IMR-90 (cell line): ENCODE measurements at places on chromosomes 7 and 10. TPM values are rescaled to one million over a fixed set of nuclear protein-coding genes. Genes with fewer than 3 reads are reported as not detected.

Gene CD36
- total RNA-seq, result 0.54 and 0.56 TPM in 2 replicates

Gene TPST1
- total RNA-seq, result 49.7 and 58.6 TPM in 2 replicates

Gene ALOX5
- not detected in 2 replicates for total RNA-seq

Gene DGKI
- total RNA-seq, result 15.3 and 15.8 TPM in 2 replicates

Gene BEND7
- total RNA-seq, result 2.3 and 3.1 TPM in 2 replicates

Gene ZNF282
- total RNA-seq, result 6.7 and 7.2 TPM in 2 replicates

Gene TAS2R4
- 0.18 and 0.28 TPM in 2 replicates for total RNA-seq

Gene SMIM30
- total RNA-seq, result 47.7 and 51.7 TPM in 2 replicates

Gene POLL
- 6.1 and 6.3 TPM in 2 replicates for total RNA-seq

Gene CRPPA
- total RNA-seq, result 1.3 and 2.5 TPM in 2 replicates

Gene AGBL3
- total RNA-seq, result 0.18 and 0.28 TPM in 2 replicates

DNA sequence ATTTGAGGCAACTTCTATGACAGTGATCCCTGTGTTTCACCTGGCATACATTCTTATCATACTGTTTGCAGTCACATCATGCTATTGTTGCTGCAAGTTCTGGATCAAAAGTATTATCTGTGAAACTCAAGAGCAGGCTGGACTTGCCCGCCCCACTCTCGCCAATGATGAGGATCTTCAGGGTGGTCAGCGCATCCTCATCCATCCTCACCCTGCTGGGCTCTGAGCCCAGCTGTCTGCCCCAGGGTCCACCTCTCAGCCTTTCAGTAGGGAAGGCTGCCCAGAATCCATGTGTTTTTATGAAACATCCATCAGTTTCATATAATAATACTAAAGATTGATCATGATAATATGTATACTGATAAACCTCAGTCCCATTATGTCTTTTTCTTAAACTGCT lies 55.4 kb upstream of the KIF5B start:
- H3K27ac ChIP-seq, result no peak overlapping the region
- DNase-seq, result no peak
- no peak overlapping the region for H3K4me3 ChIP-seq
- no peaks in the 10 kb centered on the region for H3K36me3 ChIP-seq
- peaks cover 5% of the 10 kb centered on the region for H3K4me1 ChIP-seq

DNA sequence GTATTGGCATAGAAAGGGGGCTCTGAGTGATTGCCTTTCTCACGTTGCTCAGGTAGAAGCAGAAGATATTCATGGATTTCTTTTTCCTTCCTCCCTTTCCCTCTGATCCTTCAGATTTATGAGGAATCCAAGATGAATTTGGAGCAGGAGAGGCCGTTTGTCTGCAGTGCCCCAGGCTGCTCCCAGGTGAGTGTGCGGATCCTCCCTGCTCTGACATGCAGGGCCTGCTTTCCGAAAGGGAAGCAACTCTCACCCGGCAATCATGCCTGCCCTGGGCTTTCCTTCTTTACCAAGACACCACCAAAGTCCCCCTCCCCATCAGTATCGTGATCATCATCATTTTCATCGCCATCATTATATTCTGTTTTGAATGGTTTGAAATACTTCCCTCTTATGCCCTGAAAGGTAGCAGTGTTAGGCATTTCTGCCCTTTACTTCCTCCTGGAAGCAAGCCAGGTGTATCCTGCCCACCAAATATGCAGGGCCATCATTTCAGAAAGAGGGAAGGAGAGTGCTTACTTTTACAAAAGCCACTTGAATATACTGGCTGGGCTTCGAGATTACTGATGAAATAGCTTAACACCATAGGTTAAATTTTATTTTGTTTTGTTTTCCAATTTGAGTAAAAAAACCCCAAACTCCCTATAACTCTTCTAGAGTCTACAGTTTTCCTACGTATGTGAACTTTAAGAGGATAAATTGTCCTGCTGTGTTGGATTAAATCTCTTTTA lies 75.9 kb downstream of the CREB5 start:
- H3K27ac ChIP-seq, result no peak overlapping the region
- peaks cover 1% of the 10 kb centered on the region; the same call in 1 of the 2 replicates for H3K4me1 ChIP-seq
- H3K4me3 ChIP-seq, result no peak overlapping the region
- no peaks in the 10 kb centered on the region for H3K36me3 ChIP-seq
- H3K27me3 ChIP-seq, result no peaks in the 10 kb centered on the region

DNA sequence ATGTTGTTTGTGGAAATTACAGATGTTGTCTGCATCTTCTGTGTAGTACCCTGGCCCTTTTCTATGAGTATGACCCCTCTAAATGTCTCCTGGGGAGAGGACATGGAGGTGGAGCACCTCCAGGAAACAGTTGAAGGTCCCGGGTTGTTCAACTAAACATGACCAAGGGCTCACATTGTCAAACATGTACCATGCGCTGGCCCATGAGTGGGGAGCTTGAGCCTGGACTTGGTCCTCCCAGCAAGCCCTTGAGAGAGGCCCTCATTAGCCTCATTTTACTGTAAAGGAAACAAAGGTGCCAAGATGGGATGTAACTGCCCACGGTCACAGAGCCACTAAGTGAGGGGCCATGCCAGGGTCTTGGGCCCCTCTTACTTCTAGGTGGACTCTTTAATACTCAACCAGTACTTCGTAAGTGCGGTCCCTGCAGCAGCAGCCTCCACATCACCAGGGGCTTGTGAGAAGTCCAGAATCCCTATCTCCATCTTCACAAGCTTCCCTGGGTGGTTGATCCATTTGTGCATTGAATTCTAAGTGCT lies 31.2 kb downstream of the C10orf71 start:
- H3K27ac ChIP-seq, result no peak overlapping the region
- H3K4me3 ChIP-seq, result no peak overlapping the region
- no peaks in the 10 kb centered on the region for H3K36me3 ChIP-seq
- no peaks in the 10 kb centered on the region for H3K4me1 ChIP-seq
- peaks cover 10% of the 10 kb centered on the region for H3K27me3 ChIP-seq
- no peak for DNase-seq

GRCh38 chr10:101566333-101567164 lies 21.5 kb downstream of the POLL start:
- H3K27ac ChIP-seq, result no peak overlapping the region
- H3K36me3 ChIP-seq, result no peaks in the 10 kb centered on the region
- DNase-seq, result peak; percentile 20
- peaks cover 46% of the 10 kb centered on the region for H3K27me3 ChIP-seq

GRCh38 chr7:521221-522070 lies 1.8 kb upstream of the PDGFA start:
- H3K27me3 ChIP-seq, result peaks cover 40% of the 10 kb centered on the region
- no peaks in the 10 kb centered on the region for H3K36me3 ChIP-seq
- H3K4me3 ChIP-seq, result no peak overlapping the region

GRCh38 chr7:121587435-121587834 lies 191.3 kb upstream of the FAM3C start:
- no peaks in the 10 kb centered on the region for H3K36me3 ChIP-seq
- H3K4me1 ChIP-seq, result no peaks in the 10 kb centered on the region
- no peak overlapping the region for H3K27ac ChIP-seq
- DNase-seq, result no peak
- H3K4me3 ChIP-seq, result no peak overlapping the region

DNA sequence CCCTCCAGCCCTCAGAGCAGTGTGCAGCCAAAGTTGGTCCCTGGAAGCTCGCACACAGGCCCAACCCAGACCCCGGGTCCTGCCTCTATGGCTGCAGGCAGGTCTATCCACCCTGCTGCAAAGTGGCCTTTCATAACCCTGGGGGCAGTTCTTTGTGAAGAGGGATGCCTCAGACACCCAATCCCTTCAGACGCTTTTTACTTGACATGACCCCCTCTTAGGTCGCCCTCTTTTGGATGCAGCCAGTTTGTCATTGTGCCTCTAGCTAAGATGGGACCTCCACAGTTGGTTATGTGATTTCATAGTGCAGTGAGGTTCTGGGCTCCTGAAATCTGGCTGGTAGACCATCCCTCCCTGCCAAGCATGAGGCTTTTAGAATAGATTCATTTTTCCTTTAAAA lies 27.3 kb downstream of the SMKR1 start:
- no peaks in the 10 kb centered on the region for H3K4me1 ChIP-seq
- no peaks in the 10 kb centered on the region for H3K36me3 ChIP-seq
- DNase-seq, result no peak

- H3K27ac ChIP-seq, result no peak overlapping the region
- H3K36me3 ChIP-seq, result peaks cover 37% of the 10 kb centered on the region
- DNase-seq, result no peak
- no peak overlapping the region for H3K4me3 ChIP-seq
These were observed 163.6 kb downstream of the GALNT11 start for GRCh38 chr7:152189061-152189460.

- DNase-seq, result peak; percentile 69
- no peak overlapping the region for H3K4me3 ChIP-seq
- H3K4me1 ChIP-seq, result peaks cover 8% of the 10 kb centered on the region
- H3K27me3 ChIP-seq, result no peaks in the 10 kb centered on the region
- H3K27ac ChIP-seq, result no peak overlapping the region
These were observed 13.6 kb upstream of the BPGM start for GRCh38 chr7:134632937-134633540.

- peak; percentile 11 for DNase-seq
- no peak overlapping the region for H3K4me3 ChIP-seq
- H3K4me1 ChIP-seq, result no peaks in the 10 kb centered on the region
- H3K27ac ChIP-seq, result no peak overlapping the region
- H3K36me3 ChIP-seq, result no peaks in the 10 kb centered on the region
These were observed 141.2 kb upstream of the KIF5B start for GRCh38 chr10:32197423-32197822.

DNA sequence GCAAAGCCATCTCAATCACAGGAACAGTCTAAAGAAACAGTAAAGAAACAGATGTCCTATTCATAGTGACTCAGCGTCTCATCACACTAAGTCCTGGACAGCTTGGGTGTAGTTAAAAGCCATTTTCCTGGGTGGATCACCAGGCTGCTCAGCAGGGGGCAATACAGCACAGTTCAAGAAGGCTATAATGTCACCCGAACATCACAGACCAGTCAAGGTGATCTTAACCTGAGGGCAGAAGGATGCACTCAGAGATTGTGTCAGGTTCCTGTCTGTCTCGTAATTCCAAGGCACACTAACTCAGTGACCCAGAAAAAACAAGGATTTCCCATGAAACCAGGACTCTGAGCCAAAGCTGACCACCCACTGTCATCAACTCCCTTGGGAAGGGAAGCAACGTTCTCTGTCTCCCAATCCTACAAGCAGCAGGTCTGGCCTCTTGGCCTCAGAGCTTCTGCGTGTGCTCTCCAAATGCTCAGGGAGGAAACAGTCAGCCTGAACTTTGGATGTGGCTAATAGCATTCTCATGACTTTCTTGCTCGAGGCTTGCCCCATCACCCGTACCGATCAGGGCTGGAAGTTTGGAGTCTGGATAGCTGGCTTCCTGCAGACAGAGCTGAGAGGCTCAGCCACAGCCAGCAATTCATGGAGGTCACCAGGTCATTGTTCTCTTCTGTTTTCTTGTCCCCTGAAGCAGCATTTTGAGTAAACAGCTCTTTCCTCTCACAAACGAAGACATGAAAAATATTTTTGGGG lies 90.4 kb upstream of the FAM171A1 start:
- DNase-seq, result peak; percentile 27
- H3K27me3 ChIP-seq, result peaks cover 4% of the 10 kb centered on the region
- H3K27ac ChIP-seq, result no peak overlapping the region
- no peak overlapping the region for H3K4me3 ChIP-seq

- no peak overlapping the region for H3K4me3 ChIP-seq
- no peak for DNase-seq
- peaks cover 15% of the 10 kb centered on the region for H3K36me3 ChIP-seq
These were observed 47.7 kb downstream of the EGFR start for GRCh38 chr7:55066524-55066923.

- DNase-seq, result peak; percentile 24
- no peaks in the 10 kb centered on the region for H3K27me3 ChIP-seq
- peaks cover 35% of the 10 kb centered on the region for H3K4me1 ChIP-seq
- no peaks in the 10 kb centered on the region for H3K36me3 ChIP-seq
- H3K4me3 ChIP-seq, result no peak overlapping the region
These were observed 44.2 kb downstream of the BPGM start for GRCh38 chr7:134690614-134691504.

GRCh38 chr10:100100651-100101184 lies 19.0 kb upstream of the CPN1 start:
- no peaks in the 10 kb centered on the region; the same call in none of the 2 replicates for H3K27me3 ChIP-seq
- DNase-seq, result peak; percentile 42
- H3K4me1 ChIP-seq, result no peaks in the 10 kb centered on the region
- no peak overlapping the region for H3K4me3 ChIP-seq
- H3K36me3 ChIP-seq, result no peaks in the 10 kb centered on the region

DNA sequence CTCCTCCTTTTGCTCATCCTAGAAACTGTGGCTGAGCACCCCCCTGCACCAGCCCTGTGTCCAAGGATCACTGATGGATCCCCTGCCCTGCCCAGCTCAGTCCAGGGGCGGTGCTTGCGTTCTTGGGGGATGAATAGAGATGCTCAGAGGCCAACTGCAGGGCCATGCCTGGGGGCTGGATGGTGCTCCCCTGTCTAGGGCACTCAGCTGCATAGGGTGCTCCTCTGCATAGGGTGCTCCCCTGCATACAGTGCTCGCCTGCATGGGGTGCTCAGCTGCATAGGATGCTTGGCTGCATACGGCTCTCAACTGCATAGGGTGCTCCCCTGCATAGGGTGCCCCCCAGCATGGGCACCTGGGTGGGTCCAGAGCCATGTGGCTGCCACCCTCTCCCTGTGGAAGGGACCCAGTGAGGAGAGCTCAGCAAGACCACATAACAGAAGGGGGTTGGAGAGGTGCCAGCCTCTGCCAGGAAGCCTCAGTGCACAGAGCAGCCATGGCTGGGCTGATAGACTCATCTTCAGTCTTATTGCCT lies 95.0 kb downstream of the BMS1 start:
- H3K27me3 ChIP-seq, result peaks cover 2% of the 10 kb centered on the region; the same call in 1 of the 2 replicates
- no peak for DNase-seq
- no peaks in the 10 kb centered on the region for H3K4me1 ChIP-seq
- no peak overlapping the region for H3K27ac ChIP-seq
- H3K36me3 ChIP-seq, result no peaks in the 10 kb centered on the region

- no peaks in the 10 kb centered on the region for H3K27me3 ChIP-seq
- no peak for DNase-seq
- peaks cover 10% of the 10 kb centered on the region for H3K4me1 ChIP-seq
- no peak overlapping the region for H3K4me3 ChIP-seq
- H3K36me3 ChIP-seq, result no peaks in the 10 kb centered on the region
- H3K27ac ChIP-seq, result no peak overlapping the region
These were observed 67.5 kb upstream of the TES start for GRCh38 chr7:116142850-116143249.
